ENCODE measurements at places on chromosomes 3 and 15.

DNA sequence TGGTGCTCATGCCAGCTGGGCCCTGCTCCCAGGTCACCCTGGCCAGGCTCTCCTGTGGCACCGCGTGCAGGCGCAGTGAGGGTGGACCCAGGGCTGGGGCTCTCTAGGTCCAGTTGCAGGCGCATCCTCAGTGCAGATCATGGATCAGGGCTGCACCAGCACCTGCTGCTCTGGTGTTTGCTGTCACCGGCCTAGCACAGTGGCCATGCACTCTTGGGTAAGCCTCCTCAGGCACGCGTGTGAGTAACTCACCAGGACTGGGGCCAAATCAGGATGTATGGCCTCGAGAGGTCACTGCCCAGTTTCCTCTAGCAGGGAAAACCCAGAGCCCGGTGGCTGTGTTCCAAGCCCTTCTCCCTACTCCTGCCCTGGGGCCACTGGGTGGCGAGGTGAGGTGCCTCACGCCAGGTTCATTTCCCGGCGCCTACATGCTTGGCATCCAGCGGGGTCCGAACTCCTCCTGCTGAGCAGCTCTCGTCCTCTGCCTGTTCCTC, 45.5 kb upstream of the SLC41A3 start:
- DNase-seq = peak; percentile 94

GRCh38 chr15:78689626-78690025, 48.6 kb upstream of the CHRNB4 start:
- DNase-seq = no peak

- DNase-seq = no peak
Observed at GRCh38 chr3:113204371-113204770, 7.0 kb upstream of the BOC start.

DNA sequence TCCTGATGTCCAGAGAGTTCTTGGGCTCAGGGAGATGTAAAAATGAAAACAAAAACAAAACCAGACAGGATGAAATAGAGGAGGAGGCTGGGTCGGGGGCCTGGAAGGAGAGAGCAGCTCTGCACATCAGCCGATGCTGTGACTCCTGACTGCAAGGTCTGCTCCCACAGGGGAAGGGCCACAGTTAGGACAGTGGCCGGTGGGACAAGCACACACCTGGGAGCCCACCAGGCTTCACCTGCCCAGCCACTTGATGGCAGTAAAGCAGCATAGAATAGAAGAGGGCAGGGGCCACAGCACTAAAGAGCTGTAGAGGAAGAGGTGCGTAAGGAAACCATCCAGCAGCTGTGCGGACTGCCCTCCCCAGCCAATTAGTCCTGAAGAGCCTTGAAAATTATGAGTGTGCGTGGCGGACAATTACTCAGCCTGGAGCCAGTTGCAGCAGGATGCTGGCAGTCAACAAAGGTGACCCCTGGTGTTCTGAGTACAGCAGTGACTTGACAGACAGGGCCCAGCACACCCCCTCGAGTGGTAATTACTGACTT, 29.8 kb downstream of the ALS2CL start:
- peak; percentile 78 for DNase-seq

- peak; percentile 59 for DNase-seq
Observed at GRCh38 chr3:179196098-179196497, 47.9 kb downstream of the PIK3CA start.

GRCh38 chr3:151556596-151556995, 95.7 kb upstream of the IGSF10 start:
- no peak for DNase-seq

GRCh38 chr15:27292641-27293040, 321.7 kb downstream of the GABRG3 start:
- DNase-seq = no peak

DNA sequence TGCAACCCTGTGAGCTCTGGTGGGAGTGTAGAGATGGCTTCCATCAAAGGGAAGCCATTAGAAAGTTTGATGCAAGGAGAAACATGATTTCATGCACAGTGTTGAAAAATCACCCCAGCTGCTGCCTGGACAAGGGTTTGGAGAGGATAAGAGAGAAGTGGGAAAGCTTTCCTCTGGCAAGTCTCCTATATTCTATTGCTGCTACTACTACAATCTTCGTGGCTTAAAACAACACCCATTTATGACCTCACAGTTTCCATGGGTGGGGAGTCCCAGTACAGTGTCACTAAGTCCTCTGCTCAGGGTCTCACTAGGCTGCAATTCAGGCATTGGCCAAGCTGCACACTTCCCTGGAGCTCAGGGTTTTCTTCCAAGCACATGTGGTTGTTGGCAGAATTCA, 229.3 kb downstream of the TAFA4 start:
- no peak for DNase-seq

- no peak for DNase-seq
Observed at GRCh38 chr15:28900041-28900891, 14.5 kb downstream of the APBA2 start.

DNA sequence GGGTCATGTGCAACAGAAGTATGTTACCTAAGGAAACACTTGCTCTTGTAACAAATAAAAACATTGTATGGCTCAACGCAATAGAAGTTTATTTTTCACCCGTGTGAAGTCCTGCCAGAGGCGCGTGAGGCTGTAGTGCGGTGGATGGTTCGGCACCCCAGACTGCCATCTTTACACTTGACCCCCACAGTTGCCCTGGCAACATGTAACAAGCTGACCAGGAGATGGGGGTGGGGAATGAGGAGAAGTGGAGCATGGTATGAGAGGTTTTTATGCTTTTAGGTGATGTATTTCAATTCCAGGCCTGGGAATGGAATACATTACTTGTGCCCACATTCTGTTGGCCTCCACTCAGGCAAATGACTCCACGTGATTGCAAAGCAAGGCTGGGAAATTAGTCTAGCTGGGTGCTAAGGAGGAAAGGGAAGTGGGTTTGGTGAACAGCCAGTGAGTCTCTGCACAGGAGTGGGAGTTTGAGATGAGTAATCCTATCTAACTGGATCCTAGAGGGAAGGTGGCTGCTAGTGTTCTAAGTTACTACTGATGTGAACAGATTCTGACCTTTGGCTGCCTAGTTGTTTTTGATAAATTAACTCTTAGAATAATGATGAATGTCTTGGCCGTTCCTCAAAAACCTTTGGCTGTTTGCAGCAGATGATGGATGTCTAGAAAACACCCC, 33.8 kb upstream of the GREM1 start:
- DNase-seq = peak; percentile 98

GRCh38 chr3:94967196-94967595, 904.3 kb downstream of the NSUN3 start:
- DNase-seq = no peak

DNA sequence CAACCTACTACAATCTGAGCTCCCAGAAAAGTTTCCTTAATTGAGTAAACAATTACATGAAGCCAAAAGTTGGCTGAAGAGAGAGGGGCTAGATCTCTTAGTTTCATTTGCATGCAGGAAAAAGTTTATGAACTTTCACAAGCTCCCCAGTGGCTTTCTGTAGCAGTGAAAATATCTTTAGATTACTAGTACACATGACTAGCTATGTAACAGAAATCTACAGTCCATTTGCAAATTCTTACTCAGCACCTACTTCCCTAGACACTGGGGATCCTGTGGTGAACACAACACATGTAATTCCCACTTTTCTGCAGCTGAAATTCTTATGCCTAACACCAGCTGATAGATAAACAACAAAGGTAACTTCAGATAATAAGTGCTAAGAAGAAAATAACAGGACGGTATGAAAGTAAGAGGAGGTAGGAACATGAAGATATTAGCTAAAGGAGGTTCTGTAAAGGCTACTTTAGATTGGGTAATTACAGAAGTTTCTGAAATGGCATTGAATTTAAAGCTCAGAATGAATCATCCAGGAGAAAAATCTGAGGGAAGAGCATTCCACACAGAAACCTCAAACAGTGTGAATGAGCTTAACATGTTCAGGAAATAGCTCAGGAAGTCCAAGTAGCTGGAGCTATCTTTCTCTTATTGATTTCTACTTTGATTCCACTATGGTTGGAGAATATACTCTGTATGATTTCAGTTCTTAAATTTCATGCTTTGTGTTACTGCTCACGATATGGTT, 204.8 kb downstream of the MAGI1 start:
- peak; percentile 23 for DNase-seq

DNA sequence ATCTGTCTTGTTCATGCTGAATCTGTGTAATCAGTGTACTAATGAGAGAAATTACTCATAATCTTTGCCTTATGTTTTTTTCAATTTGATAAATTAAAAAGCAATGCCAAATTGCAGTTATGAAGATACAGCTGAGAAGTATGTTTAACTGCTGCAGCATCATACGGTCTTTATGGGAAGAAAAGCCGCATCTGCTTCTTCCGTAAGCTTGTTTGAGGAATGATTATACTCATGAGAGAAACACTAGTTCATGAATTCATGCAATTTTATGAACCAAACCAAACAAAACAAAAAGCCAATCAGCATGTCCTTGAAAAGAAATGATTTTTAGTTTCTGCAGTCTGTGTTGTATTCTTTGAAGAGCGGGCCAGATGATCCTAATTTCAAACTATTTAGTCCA, 275.9 kb upstream of the ARHGEF26 start:
- no peak for DNase-seq

DNA sequence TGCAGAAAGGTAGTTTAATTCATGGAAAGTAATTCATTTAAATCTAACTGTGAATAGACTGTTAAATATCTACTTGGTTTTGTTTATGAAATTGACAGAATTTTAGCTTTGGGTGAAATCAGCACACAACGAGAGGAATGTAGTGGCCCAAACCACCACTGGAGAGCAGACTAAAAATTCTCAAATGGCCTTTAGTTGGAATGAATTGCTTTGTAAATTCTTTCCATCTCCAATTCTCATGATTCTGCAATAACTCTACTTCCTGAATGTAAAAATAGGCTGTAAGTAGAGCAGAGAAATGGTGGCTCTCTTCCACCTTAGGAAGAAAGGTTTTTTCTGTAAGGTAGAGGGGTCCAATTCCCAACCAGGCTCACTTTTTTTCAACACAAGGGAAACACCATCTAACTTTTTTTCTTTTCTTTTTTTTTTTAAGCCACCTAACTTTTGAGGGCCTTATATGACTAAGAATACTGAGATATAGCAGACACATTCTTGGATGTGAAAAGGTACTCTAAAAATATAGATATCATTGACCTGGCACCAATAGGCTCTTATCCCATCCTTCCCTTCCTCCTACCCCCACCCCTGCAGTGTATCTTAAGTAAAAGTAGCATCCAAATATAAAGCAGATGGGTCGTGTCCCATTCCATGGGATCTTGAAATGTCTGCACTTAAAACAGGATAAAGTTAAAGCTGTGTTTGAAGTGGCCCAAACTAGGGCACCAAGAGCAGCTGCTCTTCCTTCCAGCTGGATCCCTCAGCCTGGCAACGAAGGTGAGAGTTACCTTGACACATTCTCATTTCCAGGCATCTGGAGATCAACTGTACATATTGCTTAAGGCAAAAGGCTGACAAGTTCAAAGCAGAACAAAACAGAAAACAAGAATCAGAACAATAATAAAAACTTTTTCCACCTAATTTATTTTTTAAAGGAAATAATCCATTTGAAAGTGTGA, 194.1 kb downstream of the TPRG1 start:
- no peak for DNase-seq

DNA sequence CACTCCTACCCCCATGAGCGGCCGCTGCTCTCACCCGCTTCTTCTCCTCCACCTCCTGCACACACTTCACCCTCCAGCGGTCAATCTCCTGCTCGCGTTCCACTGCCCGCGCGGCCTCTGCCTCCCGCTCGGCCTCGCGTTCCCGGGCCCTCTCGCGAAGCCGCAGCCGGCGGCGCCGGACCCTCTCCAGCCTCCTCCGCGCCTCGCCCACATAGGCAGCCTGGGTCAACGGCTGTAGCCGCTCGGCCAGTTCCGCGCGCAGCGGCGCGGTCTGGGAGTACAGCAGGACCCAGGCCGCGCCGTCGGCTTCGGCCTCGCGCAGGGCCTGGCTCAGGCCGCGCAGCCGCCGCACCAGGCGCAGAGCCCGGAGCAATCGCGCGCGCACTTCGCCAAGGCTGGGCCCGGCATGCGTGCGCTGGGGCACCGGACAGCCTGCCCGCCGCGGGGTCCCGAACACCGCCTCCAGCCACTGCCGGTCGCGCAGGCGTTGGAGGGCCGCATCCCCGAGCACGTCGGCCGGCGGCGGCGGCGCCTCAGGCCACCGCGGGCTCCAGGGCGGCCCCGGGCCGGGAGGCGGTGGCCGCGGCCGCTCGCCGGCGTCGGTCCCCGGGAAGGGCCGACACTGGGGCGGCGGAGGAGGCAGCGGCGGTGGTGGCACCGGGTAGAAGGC, 595 bp downstream of the PDCD7 start:
- DNase-seq = peak; percentile 76

- DNase-seq = peak; percentile 87
Observed at GRCh38 chr15:50353975-50354837, 792 bp downstream of the GABPB1 start.

DNA sequence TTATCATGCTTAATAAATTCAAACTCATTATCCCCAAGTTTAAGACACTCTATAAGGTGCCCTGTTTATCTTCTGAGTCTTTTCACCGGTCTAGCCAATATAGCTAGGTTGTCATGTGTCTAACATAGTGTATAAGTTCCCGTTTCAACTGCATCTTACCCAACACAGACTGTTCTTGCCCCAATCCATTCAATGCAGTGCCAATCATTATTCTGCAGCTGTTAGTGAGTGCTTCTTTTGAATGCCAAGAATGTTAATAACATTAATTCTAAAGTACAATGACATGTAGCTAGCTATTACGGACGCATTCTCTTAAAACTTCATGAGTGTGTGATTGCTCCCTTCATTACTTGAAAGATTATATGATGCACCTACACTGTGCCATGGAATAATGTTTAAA, 646.4 kb upstream of the NR2F2 start:
- DNase-seq = peak; percentile 50

DNA sequence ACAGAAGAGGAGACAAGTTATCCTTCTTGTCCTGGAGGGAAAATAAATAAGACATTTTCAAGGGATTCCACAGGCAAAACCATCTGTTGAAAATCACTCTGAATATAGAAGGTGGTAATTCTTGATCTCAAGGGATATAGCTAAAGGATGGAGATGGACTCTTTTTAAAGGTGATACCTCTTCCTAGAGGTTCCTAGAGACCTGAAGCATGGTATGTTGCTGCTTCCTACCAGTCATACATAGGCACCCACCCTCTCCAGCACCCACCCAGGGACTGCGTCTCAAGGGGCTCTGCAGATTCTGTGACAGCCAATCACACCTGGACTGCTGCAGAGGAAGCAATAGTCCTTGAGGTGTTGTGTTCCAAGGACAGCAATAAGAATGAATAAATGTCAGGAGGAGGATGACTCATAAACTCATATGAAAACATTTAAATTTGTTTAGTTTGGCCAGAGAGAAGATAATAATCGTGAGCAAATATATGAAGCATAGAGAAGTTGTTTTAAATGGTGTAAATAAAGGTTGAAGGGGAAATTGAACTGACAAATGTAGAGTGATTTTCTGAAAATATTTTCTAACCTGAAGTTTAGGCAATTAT, 741.6 kb upstream of the CBLB start:
- peak; percentile 18 for DNase-seq

- no peak for DNase-seq
Observed at GRCh38 chr15:77819851-77820728, 187.4 kb upstream of the LINGO1 start.

DNA sequence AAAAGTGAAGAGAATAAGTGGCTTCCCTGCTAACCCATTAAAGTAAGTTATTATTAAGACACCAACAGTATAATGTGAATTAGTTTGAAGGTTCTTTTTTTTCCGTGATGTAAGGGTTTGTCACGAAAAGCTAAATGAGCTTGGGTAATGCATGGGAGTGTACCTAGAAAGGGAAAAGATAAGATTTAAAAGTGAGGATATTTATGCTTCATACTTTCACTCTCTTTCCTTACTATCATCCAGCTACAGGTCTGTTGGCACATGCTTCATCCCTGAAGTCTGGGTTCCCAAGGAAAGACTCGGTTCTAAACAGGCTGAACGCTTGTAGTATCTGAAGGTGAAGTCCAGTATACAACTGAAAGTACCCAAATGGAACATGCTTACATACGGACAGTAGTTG, 26.9 kb upstream of the RIOX2 start:
- no peak for DNase-seq
